Mesenteric fat pad (tissue), 1 donor: ENCODE measurements at places on chromosomes 5 and 9. TPM values are rescaled to one million over a fixed set of nuclear protein-coding genes. Genes with fewer than 3 reads are reported as not detected.

DNA sequence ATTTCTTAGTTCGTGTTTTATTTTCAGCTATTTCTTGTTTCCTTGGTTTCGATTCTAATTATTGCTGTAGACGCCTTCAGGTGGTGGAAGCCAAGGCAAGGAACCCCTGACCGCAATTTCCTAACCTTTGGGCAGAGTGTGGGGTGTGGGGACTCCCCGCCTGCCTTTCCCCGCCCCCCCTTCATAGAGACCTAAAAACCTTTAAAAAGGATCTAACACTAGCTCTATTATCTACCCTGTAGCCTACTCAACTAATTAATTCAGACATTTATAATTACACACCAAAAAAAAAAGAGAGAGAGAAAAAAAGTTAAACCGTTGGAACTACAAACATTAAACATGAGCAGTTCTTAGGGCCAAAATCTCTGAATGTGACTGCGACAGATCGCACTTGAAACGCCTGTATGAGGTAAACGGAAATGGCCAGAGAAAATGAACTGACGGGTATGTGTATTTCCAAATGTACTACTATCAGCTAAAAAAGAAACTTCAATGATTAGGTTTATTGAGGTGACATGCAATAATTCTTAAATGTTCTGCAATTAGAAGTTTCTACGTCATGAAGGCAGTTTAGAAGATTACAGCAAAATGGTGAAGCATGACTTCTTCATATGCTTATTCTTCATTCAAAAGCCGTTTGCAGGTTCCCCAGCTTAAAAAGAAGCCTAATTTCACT, 19.0 kb upstream of the FER start:
- no peak for DNase-seq

GRCh38 chr5:107472620-107473064, 198.1 kb downstream of the EFNA5 start:
- no peak for DNase-seq

DNA sequence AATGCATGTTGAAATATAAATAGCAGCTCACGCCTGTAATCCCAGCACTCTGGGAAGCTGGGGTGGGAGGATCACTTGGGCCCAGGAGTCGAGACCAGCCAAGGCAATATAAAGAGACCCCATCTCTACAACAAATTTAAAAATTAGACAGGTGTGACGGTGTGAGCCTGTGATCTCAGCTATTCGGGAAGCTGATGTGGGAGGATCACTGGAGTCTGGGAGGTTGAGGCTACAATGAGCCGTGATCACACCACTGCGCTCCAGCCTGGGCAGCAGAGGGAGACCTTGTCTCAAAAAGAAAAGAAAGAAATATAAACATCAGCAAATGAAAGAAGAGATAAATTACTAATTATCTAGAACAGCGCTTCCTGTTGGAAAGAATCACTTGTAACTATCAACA, 105.0 kb downstream of the MAPKAP1 start:
- DNase-seq = no peak

- no peak for DNase-seq
Measured at GRCh38 chr9:21047281-21047691, 15.8 kb upstream of the HACD4 start.

FOXI1 gene
- not detected for total RNA-seq
